Caudate nucleus (tissue), 63 donors: ENCODE measurements at places on chromosomes 7 and 10.

DNA sequence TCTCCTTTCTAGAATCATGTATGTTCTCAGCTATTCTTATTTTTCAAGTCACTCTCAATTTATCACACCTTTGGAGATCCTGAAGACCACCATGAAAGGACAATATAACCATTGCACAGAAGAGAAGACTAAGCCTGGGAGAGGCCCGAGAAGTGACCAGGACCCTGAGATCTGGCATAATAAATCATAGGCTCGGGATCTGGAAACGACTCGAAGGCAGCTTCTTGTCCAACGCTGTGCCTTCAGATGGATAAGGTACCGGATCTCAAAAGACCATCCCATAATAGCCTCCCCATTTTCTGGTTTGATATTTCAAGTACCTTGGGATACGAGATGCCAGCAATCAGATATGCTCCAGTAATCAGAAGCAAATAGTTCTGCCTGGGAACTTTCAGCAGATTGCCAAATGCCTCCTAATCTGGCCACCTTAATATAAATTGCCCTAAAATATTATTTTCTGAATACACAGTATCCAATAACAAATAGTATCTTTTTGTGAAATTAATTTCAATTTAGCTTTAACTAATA lies 179.2 kb upstream of the ZMIZ1 start:
- no peak for DNase-seq

DNA sequence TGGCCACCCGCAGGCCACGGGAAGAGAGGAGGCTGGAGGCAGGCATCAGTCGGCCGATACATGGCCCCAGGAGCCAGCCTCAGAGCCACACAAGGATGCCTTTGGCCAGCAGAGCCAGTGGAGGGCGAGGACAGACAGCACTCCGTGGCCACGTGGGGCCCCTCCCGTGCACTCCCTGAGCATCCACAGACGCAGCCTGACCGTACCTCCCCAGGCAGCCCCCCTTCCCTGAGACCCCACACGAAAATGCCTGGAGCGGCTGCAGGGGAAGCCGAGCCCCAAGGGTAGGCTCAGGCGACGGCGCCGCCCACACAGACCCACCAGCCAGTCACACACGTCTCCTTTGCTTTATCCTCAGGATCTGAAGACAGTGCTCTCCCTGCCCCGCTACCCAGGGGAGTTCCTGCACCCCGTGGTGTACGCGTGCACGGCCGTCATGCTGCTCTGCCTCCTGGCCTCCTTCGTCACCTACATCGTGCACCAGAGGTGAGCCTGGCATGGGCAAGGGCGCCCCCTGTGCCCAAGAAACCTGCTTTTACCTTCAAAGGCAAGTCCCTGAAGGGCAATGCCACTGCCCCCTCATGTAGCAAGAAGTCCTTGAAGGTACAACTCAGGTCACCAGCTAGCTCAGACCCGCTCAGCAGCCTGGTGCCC lies 9.0 kb downstream of the ADGRA1 start:
- DNase-seq: no peak

DNA sequence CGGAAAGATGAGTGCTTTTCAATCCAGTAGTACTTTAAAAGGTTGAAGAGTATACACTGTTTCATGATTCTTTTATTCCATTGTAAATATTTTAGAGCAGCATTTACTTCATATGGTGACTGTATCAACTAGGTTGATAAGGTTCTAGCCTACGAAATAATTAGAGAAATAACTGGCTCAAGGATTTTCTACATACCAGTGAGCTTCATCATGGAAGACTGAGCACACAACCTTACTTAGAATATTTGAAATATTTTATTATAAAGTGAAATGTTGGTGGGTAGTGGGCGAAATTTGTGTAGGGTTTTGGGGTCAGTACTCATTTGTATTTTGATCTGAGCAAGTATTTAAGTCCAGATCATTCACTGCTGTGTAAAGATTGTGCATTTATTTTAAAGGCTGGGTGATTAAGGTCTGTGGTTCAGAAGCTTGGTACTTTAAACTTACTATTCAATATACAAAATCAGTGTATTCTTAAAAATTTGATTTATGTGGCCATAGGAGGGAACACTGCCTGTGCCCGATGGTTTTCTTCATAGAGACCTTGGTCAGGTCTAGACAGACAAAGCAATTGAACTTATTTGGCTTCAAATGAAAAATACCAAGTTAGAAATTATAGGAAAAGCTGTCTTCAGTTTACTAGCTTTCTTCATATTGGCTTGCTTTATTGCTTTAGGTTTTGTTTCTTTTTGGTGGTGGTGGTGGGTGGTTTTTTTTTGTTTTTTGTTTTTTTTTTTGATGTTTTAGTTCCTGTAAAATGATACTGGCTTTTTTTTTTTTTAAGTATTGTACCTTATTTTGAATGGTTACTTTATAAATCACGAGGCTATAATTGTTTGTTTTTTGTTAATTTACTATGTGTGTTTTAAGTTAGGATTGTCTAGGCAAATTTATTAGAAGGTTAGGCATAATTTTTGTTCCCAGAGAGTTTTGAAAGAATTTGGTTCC lies 3.0 kb downstream of the KMT2E start:
- no peak for DNase-seq

DNA sequence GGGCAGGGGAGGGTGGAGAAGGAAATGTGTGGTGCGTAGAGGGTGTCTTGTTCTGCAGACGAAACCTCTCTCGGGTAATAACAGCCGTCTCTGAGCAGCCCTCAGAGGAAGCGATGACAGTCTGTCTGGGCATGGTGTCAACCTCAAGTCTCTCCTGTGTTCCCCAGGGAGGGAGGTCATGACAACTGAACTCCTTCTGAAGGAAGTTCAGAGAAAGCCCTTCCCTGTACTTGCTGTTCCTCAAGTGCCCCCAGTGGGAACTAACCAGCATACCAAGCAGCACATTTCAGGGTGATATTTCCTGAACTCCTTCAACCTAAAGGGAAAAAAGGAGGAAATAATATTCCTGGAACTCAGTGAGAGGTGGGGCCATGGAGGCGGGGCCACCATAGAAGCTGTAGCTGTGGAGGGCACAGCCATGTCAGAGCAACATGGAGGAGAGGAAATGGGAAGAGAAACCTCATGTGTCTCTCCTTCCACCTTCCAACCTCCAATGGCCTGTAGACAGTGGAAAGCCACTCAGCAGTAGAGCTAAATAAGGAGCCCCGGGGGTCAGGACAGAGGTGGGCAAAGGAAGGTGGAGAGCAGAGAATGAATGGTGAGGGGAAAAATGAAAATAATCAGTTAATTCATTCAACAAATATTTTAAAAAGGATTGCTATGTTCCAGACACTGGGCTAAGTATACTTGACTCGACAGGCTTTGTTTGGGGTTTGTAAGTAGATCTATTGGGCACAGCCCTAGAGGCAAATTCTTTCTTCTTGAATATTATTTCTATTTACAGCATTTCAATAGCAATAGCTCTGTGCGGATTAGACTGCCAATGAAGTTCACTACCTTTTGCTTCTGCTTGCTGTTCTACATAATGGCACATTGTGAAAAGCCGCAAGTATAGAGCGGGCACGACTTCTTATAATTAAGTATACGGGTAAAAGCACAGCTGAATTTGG lies 61.0 kb upstream of the AOAH start:
- DNase-seq: no peak

- no peak for DNase-seq
Measured at GRCh38 chr10:120041807-120042559, 149.5 kb downstream of the SEC23IP start.

DNA sequence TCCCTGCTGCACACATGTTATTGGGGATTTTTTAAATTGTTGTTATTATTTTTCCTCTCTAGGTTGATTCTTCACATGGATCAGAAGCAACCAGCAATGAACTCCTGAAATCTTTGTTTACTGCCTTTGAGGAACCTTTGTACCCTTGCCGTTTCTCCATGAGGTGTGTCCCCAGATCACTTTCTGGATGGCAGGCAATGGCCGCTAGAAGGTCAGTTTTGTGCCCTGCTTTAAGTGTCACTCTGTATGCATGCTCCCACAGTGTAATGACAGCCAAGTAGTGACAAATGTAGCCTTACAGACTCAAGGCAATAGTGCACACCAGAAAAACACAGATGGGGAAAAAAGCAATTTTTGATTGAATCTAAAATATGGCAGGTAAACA lies 47.7 kb upstream of the NRP1 start:
- no peak for DNase-seq

DNA sequence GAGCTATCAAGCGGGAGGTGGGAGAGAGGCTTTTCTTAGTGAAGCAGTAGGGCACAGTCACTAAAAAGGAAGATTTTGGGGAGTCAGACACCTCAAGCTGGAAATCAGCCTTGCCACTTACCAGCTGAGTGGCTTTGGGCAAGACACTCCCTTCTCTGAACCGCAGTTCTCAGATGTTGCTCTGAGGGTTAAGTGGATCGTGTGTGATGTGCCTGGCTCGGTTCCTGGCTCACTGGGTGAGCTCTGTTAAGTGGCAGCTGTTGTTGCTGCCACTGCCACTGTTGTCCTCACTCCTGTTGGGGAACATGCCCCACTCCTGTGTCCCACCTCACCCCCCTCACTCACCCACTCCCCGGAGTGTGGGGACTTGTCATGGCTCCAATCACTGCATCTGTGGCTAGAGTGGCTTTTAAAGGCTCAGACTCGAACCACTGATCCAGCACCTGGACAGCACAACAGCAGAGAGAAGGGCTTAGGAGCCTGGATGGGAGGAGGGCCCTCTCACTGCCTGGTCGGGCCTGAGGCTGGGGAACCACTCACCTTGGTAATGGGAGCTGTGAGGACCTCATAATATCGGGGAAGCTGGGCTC lies 20.0 kb downstream of the PYROXD2 start:
- DNase-seq: no peak

- DNase-seq: no peak
Measured at GRCh38 chr10:58373442-58373827, 11.8 kb upstream of the TFAM start.

DNA sequence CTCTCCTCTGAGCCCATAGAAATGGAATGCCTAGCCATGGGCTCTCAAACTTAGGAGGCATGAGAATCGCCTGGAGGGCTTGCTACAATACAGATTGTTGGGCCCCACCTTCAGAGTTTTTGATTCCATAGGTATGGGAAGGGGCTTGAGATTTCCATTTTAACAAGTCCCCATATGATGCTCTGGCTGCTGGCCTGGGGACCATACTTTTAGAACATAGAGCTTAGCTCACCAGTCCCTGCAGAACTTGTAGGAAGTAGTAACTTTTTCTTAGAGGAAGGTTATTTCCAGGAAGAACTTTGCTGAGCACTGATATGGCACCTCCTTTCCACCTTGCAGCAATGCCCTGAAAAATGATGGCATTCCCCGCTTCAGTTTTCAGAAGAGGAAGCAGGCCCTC lies 177.0 kb upstream of the ZMIZ1 start:
- no peak for DNase-seq

DNA sequence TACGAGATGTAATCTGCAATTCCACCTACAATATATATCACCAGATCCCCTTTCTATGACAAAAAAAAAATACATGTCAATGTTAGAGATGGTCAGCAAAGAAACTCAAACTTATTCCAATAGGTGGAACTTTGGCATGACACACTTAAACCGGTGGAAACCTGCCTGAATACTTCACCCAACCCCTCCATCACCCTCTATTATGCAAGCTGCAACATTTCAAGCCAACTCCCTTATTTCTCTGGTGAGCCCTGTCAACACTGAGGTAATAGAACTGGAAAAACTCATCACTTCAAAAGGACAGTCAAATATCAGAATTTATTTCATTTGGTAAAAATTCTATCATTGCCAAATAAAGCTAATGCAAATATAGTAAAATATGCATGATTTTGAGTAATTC lies 3.6 kb downstream of the ZNF438 start:
- no peak for DNase-seq

DNA sequence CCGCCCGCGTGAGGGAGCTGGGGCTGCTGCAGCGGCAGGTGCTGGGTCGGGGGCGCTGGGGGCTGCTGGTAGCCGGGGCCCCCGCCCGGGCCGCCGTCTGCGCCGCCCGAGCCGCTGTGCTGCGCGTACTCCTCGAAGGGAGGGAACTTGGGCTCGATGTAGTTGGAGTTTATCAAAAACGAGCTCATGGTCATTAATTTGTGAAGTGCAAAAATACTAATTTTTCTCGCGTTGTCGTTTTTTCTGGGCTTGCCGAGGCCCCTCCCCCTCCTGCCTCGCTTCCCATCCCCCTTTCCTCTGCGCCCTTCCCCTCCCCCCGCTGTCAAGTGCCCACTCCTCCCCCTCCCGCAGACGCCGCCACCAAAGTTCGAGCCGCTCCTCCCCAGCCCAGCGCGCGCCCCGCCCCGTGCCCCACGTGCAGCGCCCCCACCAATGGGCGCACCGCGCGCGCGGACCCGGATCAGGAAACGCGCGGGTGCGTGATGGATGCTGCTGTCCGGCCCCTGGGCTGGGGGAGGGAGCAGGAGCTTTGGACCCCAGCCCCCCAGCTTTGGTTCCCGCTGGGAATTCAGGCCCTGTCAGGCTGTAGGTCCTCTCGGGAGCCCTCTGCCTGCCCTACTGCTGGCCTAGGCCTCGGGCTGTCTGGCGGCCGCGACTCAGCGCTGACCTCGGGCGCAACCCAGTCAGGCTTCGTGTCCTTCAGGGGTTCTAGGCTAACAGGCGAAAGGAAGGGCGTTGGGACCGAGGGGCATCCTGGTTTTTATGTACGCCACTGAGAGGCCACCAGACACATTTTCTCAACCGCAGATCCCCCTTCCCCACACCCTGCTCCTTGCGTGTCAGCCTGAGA lies at the start of gene HOXA4:
TSS of gene HOXA4 (minus strand) at position 218 of the 850 bp plus-strand sequence. CDS start at position 194, 24 bp downstream.
- no peak for DNase-seq

DNA sequence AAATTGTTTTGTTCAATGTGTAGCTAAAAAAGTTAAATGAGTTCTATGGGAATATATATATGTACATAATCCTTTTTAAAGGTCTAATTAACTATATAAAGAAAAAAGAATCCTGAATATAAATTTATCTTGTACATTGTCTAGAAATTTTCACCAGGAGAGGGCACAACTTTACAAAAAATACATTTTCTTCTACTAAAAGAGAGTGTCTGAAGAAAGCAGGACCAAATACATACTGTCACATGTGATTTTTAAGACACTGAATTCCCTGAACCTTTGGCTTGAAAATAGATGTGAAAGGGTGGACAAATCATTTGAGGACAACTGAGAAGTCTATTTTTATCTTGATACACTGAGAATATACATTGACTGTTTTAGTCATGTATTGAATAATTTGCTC lies 204.3 kb downstream of the DGKB start:
- DNase-seq: no peak

- peak; percentile 74 for DNase-seq
Measured at GRCh38 chr7:112162142-112162766, 43.9 kb downstream of the DOCK4 start.

- no peak for DNase-seq
Measured at GRCh38 chr10:89091496-89091895, 100.9 kb downstream of the FAS start.

- no peak for DNase-seq
Measured at GRCh38 chr7:121795736-121796135, 77.2 kb upstream of the PTPRZ1 start.

GRCh38 chr10:98097616-98098015 lies 36.8 kb upstream of the R3HCC1L start:
- no peak for DNase-seq

DNA sequence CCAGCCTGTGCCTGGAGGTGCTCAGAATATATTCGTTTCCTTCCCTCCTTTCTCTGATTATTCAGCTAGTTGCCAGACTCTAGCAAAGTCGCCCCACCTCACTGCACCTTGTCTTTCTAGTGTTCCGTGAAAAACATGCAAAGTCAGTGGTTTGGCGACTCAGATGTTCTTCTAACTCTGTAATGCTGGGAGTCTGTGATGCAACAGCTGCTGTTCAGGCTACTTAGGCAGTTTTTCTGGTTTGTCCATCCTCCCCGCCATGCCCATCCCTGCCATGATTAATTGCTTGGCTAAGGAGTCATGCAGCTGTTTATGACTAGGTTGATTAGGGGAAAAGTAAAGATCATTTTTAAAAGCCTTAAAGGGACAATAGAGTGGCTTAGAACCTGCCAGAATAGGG lies 99.4 kb downstream of the MTPN start:
- no peak for DNase-seq

- DNase-seq: no peak
Measured at GRCh38 chr7:110854651-110855050, 236.3 kb upstream of the LRRN3 start.
